Effector memory CD4-positive, alpha-beta T cell (primary cell): ENCODE measurements at places on chromosomes 16 and 17.
A peak's percentile ranks its signal among the peaks of the same experiment; 100 is the strongest.

GRCh38 chr16:12062343-12063003 lies 85.9 kb downstream of the SNX29 start:
- no peaks in the 10 kb centered on the region for H3K27me3 ChIP-seq
- DNase-seq, result no peak
- peaks cover 5% of the 10 kb centered on the region for H3K36me3 ChIP-seq
- no peaks in the 10 kb centered on the region for H3K4me1 ChIP-seq

GRCh38 chr16:77767211-77767610 lies 21.2 kb upstream of the VAT1L start:
- no peak overlapping the region for H3K27ac ChIP-seq
- H3K4me3 ChIP-seq, result no peak overlapping the region
- no peaks in the 10 kb centered on the region for H3K27me3 ChIP-seq
- DNase-seq, result no peak

- no peak for DNase-seq
- H3K4me1 ChIP-seq, result peaks cover 34% of the 10 kb centered on the region
- no peak overlapping the region for H3K27ac ChIP-seq
- H3K36me3 ChIP-seq, result no peaks in the 10 kb centered on the region
- H3K27me3 ChIP-seq, result no peaks in the 10 kb centered on the region
These were observed 1.7 kb downstream of the ANKRD13B start for GRCh38 chr17:29594519-29595090.

GRCh38 chr17:17034496-17035075 lies 7.7 kb upstream of the MPRIP start:
- DNase-seq, result no peak
- H3K4me1 ChIP-seq, result no peaks in the 10 kb centered on the region
- H3K27me3 ChIP-seq, result no peaks in the 10 kb centered on the region
- no peak overlapping the region for H3K4me3 ChIP-seq
- no peak overlapping the region for H3K27ac ChIP-seq

GRCh38 chr17:45326626-45327025 lies 9.8 kb upstream of the MAP3K14 start:
- H3K4me1 ChIP-seq, result peaks cover 6% of the 10 kb centered on the region
- no peak overlapping the region for H3K27ac ChIP-seq
- H3K36me3 ChIP-seq, result no peaks in the 10 kb centered on the region
- no peak for DNase-seq
- no peak overlapping the region for H3K4me3 ChIP-seq

DNA sequence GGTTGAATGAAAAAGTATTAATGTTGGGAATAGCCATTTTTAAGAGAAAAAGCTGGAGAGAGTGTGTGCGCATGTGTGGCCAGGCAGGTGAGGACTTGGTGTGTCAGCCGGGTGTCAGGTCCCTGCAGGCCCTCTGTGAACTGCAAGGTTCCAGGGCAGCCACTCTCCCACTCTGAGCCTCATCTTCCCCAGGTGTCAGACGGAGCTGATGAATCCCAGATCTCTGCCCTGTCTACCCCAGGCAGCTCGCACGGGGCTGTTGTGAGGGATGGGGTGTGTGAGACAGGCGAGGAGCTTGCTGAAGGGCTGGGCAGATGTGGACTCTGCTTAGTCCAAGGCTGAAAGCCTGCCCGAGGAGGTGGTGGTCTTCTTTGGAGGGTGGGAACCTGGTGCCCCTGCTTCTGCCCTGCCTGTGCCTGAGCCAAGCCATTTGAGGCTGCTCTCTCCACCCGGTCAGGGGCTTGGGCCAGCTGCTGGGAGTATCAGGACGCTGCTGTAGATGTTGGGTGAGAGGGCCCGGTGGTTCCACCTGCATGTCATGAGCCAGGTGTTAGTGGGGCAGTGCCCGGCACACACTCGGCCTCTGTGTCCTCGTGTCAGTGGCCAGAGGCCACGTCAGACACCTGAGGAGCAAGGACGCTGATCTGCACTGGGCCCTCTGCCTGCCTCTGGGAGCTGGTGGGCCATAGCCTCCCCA lies 122.4 kb downstream of the RAB11FIP4 start:
- no peaks in the 10 kb centered on the region for H3K27me3 ChIP-seq
- DNase-seq, result no peak
- no peaks in the 10 kb centered on the region for H3K36me3 ChIP-seq
- H3K4me1 ChIP-seq, result peaks cover 27% of the 10 kb centered on the region
- no peak overlapping the region for H3K27ac ChIP-seq
- no peak overlapping the region for H3K4me3 ChIP-seq

DNA sequence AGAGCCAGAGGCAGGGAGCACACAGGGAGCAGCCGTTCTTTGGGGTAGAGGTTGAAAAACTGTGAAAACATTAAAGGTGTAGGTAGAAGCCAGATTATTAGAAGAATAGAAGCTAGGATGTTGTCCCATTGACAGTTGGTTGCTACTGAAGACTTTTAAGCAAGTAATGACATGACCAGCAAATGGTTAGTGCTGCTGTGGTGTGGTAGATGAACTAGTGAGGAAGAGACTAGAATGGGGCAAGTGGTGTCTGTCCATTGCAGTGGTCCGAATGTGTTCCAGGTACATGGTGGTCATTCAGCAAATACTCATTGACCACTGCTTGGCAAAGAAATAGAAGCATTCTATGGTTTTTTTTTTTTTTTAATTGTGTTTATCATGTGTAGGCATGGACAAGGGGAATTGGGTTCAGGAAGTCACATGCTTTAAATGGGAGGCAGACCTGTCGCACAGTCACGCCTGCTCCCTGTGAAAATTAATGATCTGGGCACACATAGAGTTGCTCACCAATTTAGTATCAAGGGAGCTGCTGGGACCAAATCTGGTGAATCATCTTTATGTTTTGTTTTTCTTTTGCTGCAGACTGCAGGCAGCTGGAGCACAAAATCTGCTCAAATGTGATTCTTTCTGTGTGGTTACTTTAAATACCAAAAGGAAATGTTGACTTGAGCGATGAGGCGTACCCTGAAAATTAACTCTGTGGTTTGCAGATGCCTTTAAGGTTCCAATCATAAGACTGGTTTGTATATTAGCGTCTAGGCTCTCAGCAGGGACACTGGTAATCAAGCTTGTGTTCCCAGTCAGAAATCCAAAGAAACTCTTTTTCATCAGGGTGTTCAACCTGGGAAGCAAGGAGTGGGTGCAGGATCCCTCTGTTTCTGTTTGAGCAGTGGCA lies 30.7 kb downstream of the YPEL2 start:
- no peaks in the 10 kb centered on the region for H3K36me3 ChIP-seq
- peak overlapping the region; percentile 52 for H3K27ac ChIP-seq
- peak overlapping the region; percentile 38 for H3K4me3 ChIP-seq
- no peak for DNase-seq
- H3K4me1 ChIP-seq, result peaks cover 59% of the 10 kb centered on the region

GRCh38 chr17:11636771-11637170 lies 38.5 kb downstream of the DNAH9 start:
- H3K4me1 ChIP-seq, result no peaks in the 10 kb centered on the region
- no peak overlapping the region for H3K4me3 ChIP-seq
- no peak for DNase-seq

DNA sequence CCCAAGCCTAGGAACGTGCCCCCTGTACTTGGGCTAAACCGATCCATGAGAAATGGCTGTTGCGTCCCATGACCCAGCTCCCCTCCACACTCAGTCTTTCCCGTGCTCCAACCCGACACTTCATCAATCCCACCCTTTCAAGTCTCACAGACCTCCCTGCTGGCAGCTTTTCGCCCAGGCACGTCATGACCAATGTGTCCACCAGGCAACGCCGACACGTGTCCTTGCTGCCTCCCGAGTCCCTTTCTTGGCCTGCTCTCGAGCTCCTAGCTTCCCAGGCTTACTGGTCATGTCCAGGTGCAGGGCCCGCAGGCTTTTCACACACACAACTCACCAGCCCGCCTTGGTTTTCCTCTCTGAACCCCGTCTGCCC lies 12.2 kb downstream of the MNT start:
- no peak overlapping the region for H3K27ac ChIP-seq
- H3K4me1 ChIP-seq, result peaks cover 14% of the 10 kb centered on the region
- H3K27me3 ChIP-seq, result no peaks in the 10 kb centered on the region
- H3K36me3 ChIP-seq, result peaks cover 12% of the 10 kb centered on the region

DNA sequence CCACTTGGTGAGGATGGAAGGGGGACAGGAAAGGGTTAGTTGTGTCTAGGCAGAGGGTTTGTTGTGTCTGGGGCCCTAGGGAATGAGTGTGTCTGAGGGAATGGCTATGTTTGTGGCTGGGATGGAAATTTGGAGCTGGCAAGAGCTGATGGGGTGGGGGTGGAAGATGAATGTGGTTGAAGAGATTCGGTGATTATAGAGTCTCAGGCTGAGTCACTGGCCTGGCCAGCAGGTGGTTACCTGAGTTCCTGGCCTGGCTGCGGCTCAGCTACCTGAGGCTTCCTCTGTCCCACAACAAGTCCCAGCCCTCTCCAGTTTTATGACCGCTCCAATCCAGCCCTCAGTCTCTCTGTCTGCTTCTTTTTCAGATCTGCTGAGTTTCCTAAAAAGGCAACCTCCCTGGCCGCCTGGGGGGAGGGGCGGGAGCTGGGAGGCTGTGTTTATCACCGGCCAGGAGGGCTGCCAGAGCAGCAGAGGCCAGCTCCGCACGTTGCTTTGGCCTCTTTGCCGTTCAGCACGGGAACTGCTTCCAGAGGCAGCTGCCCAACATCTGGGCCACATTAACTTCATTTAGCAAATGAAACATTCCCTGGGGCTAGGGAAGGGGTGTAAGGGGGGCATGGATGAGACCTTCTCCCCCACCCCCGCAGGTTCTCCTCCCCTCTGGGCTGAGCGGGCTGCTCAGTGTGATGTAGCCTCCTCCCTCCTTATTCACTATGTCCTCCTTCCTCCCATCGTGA lies 21.8 kb downstream of the ITGB3 start:
- H3K27me3 ChIP-seq, result no peaks in the 10 kb centered on the region
- H3K4me3 ChIP-seq, result no peak overlapping the region
- H3K36me3 ChIP-seq, result no peaks in the 10 kb centered on the region
- H3K4me1 ChIP-seq, result no peaks in the 10 kb centered on the region
- DNase-seq, result no peak

GRCh38 chr17:83004791-83005380 lies 74.5 kb upstream of the METRNL start:
- no peak overlapping the region for H3K27ac ChIP-seq
- no peak overlapping the region for H3K4me3 ChIP-seq
- H3K27me3 ChIP-seq, result no peaks in the 10 kb centered on the region
- DNase-seq, result no peak
- peaks cover 5% of the 10 kb centered on the region for H3K36me3 ChIP-seq

GRCh38 chr17:9987779-9988585 lies 82.9 kb upstream of the RCVRN start:
- no peaks in the 10 kb centered on the region for H3K36me3 ChIP-seq
- no peaks in the 10 kb centered on the region for H3K27me3 ChIP-seq
- H3K4me1 ChIP-seq, result no peaks in the 10 kb centered on the region
- no peak overlapping the region for H3K27ac ChIP-seq
- H3K4me3 ChIP-seq, result no peak overlapping the region
- DNase-seq, result no peak

DNA sequence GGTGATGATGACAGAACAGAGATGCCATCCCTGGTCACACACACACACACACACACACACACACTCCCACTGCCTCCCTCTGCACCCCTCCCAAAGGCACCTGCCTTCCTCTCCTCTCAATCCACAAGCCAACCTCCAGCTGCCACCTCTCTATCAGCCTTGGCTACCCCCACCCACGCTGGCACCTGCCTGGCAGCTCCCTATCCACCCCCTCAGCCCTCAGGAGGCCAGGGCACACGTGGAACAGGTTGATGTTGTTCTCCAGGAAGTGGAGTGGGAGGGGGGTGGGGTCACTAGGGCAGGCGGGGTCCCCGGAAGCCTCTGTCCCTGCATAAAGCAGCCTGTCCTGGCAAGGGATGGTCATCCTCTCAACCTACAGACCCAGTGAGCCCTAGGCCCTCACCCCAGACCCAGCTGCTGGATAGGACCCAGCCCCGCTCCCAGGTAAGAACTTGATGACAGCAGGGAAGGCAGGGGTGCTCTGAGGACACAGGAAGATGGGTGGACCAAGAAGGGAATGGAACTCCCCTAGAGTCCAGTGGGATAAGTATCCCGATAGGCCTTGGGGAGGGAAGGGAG lies at the start of gene GSDMA:
TSS of gene GSDMA (plus strand) at position 363 of the 579 bp plus-strand sequence. CDS start 2,684 bp downstream, outside the sequence.
- H3K27me3 ChIP-seq, result no peaks in the 10 kb centered on the region
- DNase-seq, result no peak
- no peak within 1 kb of the TSS for H3K4me3 ChIP-seq
- H3K4me1 ChIP-seq, result peaks cover 13% of the 10 kb centered on the region
- H3K27ac ChIP-seq, result no peak within 1 kb of the TSS
- no peaks in the 10 kb centered on the region for H3K36me3 ChIP-seq

DNA sequence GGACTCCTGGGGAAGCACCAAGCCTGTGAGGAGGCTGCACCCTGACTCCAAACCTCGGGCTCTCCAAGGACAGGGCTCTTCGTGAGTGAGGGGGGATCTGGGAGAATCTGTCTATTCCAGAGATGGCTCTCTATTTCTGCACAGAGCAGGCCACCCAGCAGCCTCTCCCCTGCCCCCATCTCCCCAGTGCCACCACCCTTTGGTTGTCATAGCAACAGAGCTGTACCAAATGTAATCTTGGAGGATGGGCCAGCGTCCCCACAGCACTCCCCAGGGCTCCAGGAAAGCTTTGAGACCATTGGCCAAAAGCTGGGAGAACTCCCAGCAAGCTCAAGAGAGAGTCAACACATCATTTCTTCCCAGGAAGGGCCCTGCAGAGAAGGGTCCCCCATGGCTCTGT lies 49.3 kb downstream of the ABCC12 start:
- DNase-seq, result no peak
- no peaks in the 10 kb centered on the region for H3K36me3 ChIP-seq
- H3K4me3 ChIP-seq, result no peak overlapping the region
- no peaks in the 10 kb centered on the region for H3K4me1 ChIP-seq
- no peaks in the 10 kb centered on the region for H3K27me3 ChIP-seq
- H3K27ac ChIP-seq, result no peak overlapping the region

DNA sequence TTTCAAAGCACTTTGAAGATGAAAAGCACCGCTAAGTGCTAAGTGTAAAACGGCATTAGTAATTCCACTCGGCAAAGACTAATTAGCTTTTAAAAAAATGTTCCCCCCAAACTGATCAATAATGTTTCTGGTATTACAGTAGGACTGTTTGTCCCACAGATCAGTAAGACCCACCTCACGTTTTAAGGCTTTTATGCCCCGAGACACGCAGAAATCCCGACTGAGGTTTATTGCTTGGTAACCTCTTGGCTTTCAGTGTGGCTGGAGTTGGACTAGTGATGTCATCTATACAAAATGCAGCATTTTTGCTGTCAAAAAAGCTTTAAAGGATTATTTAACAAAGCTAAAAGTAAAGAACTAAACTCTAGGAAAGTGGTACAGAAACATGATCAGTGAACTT lies 414.6 kb upstream of the PSMD7 start:
- no peaks in the 10 kb centered on the region for H3K4me1 ChIP-seq
- no peak for DNase-seq
- H3K4me3 ChIP-seq, result no peak overlapping the region
- no peak overlapping the region for H3K27ac ChIP-seq
- H3K27me3 ChIP-seq, result no peaks in the 10 kb centered on the region
- H3K36me3 ChIP-seq, result no peaks in the 10 kb centered on the region

DNA sequence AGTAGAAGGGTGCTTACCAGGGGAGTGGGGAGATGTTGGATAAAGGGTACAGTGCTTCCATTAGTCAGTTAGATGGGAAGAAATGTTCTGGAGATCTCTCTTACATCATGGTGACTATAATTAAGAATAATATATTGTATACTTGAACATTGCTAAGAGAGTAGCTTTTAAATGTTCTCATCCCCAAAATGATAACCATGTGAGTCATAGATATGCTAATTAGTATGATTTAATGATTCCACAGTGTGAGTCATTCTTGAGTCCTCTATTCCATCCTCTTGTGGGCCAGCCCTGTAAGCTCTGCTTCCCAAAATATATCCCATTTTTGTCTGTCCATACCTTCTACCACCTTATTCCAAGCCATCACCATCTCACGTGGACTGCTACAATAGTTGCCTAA lies 80.6 kb upstream of the CDH11 start:
- no peaks in the 10 kb centered on the region for H3K4me1 ChIP-seq
- no peak for DNase-seq
- no peak overlapping the region for H3K4me3 ChIP-seq
- no peaks in the 10 kb centered on the region for H3K36me3 ChIP-seq

GRCh38 chr16:53369921-53370320 lies 64.3 kb upstream of the RBL2 start:
- H3K36me3 ChIP-seq, result no peaks in the 10 kb centered on the region
- peaks cover 9% of the 10 kb centered on the region for H3K4me1 ChIP-seq
- no peak overlapping the region for H3K4me3 ChIP-seq
- no peak overlapping the region for H3K27ac ChIP-seq
